ENCODE measurements at places on chromosomes 7 and 10.
A peak's percentile ranks its signal among the peaks of the same experiment; 100 is the strongest.

- no peak for DNase-seq
Measured at GRCh38 chr10:69474742-69475432, 23.6 kb downstream of the TSPAN15 start.

- DNase-seq, result no peak
Measured at GRCh38 chr10:75015442-75015841, 96.0 kb upstream of the SAMD8 start.

GRCh38 chr7:71364551-71364950 lies 232.6 kb downstream of the GALNT17 start:
- DNase-seq, result no peak

DNA sequence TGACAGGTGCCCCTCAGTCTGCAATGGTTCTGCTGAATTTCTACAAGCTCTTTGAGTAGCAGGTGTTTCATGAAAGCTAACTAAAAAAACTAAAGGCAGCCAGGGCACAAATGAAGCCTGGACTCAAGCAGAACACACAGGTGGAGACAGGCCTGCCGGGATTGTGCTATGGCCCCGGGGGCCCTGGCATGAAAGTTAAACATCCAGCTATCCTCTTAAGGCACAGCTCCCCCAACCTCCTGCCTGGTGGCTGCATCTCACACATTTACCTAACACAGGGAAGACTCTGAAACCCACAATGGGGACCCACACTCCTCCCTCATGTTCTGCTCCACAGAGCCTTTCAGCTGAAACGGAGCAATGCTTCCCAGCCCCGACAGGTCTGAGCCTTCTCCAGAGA lies 76.3 kb upstream of the CAMK2B start:
- DNase-seq, result no peak

GRCh38 chr10:95211606-95212279 lies 17.7 kb downstream of the ACSM6 start:
- no peak for DNase-seq

DNA sequence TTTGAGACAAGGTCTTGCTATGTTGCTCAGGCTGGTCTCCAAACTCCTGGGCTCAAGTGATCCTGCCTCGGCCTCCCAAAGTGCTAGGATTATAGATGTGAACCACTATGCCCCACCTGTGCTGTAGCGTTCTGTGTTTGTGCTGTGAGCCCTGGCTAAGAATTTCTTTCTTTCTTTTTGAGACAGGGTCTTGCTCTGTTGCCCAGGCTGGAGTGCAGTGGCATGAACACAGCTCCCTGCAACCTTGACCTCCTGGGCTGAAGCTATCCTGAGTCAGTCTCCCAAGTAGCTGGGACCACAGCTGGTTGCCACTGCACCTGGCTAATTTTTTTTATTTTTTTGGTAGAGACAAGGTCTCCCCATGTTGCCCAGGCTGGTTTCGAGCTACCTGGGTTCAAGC lies 11.4 kb downstream of the TSPAN13 start:
- DNase-seq, result no peak

- DNase-seq, result no peak
Measured at GRCh38 chr7:134771889-134772288, 7.5 kb upstream of the CALD1 start.

- no peak for DNase-seq
Measured at GRCh38 chr10:33381451-33382215, 47.2 kb upstream of the NRP1 start.

GRCh38 chr7:157978766-157979165 lies 608.9 kb downstream of the PTPRN2 start:
- no peak for DNase-seq

- no peak for DNase-seq
Measured at GRCh38 chr7:90178679-90179278, 24.5 kb downstream of the STEAP1 start.

DNA sequence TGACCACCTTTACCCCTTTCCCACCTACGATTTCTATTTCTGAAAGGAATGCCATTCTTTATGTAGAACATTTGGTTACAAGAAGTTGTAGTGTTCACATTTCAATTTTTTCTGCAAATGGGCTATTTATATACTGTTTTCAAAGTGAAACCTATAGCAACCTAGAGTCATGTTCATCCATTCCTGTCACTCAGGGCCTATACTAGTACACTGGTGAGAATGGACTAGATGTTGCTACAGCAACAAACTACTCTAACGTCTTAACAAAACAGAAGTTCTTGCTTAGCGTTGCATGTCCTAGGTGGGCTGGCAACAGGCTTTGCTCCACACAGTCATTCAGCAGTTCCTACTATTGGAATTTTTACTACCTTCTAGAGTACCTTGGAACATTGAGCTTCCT lies 16.3 kb downstream of the CASD1 start:
- no peak for DNase-seq

GRCh38 chr7:5649641-5650040 lies 131.8 kb downstream of the RNF216 start:
- DNase-seq, result no peak

DNA sequence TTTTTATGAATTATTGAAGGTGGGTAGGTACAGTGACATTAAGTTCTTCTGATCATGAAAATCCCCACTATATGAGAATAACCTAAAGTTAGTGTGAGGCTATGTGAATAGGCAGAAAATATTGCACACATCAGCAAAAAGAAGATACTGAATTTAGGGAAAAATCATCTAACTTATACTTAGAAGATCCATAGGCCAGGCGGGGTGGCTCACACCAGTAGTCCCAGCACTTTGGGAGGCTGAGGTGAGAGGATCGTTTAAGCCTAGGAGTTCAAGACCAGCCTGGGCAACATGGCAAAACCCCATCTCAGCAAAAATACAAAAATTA lies 49.5 kb upstream of the ARHGAP12 start:
- no peak for DNase-seq

GRCh38 chr7:139995017-139995915 lies 67.5 kb downstream of the PARP12 start:
- peak; percentile 55 for DNase-seq

- DNase-seq, result no peak
Measured at GRCh38 chr7:16915405-16915804, 33.6 kb upstream of the AGR3 start.

DNA sequence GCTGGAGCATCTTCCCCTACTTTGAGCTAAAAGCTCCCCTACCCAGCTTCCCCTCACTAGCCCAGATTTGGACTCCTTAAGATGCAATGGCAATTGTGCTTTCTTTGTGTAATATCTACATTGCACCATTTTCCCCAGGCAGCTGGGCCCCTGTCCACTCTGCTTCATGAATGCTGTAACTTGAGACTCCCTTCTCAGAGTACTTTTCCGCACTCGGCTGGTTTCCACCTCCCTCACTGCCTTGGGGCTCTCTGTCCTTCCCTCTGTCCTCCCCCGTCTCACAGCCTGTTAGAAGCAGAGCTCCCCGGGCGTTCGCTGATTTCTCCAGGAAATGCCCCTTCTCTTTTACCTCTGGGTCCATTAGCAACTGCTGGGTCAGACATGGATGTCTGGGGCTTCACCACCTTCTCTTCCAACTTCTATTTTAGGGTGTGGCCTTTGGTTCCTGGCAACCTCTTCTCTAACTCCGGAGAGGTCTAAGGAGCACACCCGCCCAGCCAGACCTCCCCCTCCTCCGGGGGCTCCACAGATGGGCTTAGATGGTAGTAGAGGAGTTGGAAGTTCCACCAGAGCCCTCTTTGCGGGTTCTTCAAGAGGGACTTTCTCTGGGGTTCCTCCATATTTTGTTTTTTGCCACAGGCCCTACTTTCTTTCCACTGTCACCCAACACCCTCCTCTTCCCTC lies 2.9 kb upstream of the TMEM72 start:
- no peak for DNase-seq

All from testis (tissue), 5 donors.